ENCODE measurements at places on chromosomes 4 and X.

- no peak for DNase-seq
- no peaks in the 10 kb centered on the region for H3K36me3 ChIP-seq
- H3K4me3 ChIP-seq: no peak overlapping the region
- no peaks in the 10 kb centered on the region for H3K4me1 ChIP-seq
- no peak overlapping the region for H3K27ac ChIP-seq
- H3K27me3 ChIP-seq: no peaks in the 10 kb centered on the region
These were observed 179.0 kb downstream of the COX7B2 start for GRCh38 chr4:46730075-46730474.

GRCh38 chr4:85496126-85496849 lies 21.3 kb downstream of the ARHGAP24 start:
- no peaks in the 10 kb centered on the region for H3K27me3 ChIP-seq
- H3K4me3 ChIP-seq: peak overlapping the region; percentile 54
- peak; percentile 59 for DNase-seq
- peaks cover 54% of the 10 kb centered on the region for H3K4me1 ChIP-seq

GRCh38 chrX:40773809-40774208 lies 38.5 kb upstream of the MED14 start:
- peak overlapping the region; percentile 91 for H3K27ac ChIP-seq
- peaks cover 26% of the 10 kb centered on the region for H3K4me1 ChIP-seq
- H3K4me3 ChIP-seq: peak overlapping the region; percentile 35
- H3K36me3 ChIP-seq: no peaks in the 10 kb centered on the region
- peak; percentile 83 for DNase-seq
- no peaks in the 10 kb centered on the region for H3K27me3 ChIP-seq

DNA sequence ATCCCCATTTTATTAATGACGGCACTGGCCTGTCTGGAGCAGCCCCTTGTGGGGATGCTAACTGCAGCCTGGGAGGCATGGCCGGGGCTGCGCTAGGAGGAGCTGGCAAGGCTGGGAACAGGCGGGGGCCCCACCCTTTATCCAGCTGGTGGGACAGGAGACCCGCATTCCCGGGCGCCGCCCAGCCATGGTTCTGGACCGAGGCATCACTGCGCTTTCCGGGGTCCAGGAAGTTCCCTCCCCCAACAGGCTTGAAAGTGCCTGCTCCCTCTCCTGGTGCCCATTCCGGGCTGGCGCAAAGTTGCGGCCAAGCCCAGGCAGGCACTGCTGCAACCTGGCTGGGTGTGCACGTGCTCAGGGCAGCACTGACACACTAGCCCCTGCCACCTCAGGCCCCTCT lies 124.5 kb downstream of the PARM1 start:
- H3K4me3 ChIP-seq: no peak overlapping the region
- no peaks in the 10 kb centered on the region for H3K27me3 ChIP-seq
- no peak overlapping the region for H3K27ac ChIP-seq
- DNase-seq: no peak
- H3K36me3 ChIP-seq: no peaks in the 10 kb centered on the region

DNA sequence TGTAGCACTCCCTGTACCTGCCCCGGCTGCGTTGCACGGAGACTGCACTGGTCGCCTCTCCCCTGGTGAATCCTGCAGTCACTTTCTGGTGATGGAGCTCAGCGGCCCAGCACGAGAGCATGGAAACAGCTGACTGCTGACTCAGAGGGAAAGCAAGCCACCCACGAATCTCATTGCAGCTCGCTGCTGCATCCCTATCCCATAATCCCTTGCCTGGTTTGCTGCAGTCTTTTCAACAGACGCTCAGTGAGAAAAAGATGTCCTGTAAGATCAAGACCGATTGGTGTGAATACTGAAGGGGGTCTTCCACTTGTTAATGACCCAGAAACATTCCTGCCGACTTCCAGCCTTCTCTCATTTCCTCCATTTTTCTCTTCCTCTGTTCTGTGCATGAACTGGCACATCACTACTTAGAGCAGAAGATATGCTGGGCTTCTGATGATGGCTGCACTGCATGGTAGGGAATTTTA lies 52.9 kb downstream of the TRIM2 start:
- H3K27ac ChIP-seq: peak overlapping the region; percentile 19
- H3K27me3 ChIP-seq: no peaks in the 10 kb centered on the region
- H3K36me3 ChIP-seq: no peaks in the 10 kb centered on the region
- peak overlapping the region; percentile 48 for H3K4me3 ChIP-seq
- H3K4me1 ChIP-seq: peaks cover 43% of the 10 kb centered on the region
- peak; percentile 85 for DNase-seq

DNA sequence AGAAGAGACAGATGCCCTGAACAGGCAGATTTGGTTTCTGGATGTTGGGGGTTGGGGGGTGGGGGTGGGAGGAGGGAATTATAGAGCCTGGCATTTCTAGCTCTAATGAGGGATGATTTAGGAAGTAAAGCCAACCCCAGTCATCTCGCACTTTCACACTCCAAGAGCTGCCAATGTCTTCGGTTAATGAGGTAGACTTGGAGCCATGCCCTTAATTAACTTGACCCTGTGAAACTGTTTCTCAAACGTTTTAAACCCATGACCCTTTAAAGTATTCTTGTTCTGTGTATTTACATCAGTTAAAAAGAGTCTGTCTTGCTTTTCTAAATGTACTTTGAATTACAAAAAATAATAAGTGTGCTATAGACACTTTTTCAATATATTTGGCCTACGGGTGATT lies 466.9 kb downstream of the FAT4 start:
- 0 out of 2 replicates have a peak, but pooled peaks cover 6% of the 10 kb centered on the region for H3K4me1 ChIP-seq
- no peak overlapping the region for H3K27ac ChIP-seq
- no peaks in the 10 kb centered on the region for H3K27me3 ChIP-seq
- no peaks in the 10 kb centered on the region for H3K36me3 ChIP-seq

DNA sequence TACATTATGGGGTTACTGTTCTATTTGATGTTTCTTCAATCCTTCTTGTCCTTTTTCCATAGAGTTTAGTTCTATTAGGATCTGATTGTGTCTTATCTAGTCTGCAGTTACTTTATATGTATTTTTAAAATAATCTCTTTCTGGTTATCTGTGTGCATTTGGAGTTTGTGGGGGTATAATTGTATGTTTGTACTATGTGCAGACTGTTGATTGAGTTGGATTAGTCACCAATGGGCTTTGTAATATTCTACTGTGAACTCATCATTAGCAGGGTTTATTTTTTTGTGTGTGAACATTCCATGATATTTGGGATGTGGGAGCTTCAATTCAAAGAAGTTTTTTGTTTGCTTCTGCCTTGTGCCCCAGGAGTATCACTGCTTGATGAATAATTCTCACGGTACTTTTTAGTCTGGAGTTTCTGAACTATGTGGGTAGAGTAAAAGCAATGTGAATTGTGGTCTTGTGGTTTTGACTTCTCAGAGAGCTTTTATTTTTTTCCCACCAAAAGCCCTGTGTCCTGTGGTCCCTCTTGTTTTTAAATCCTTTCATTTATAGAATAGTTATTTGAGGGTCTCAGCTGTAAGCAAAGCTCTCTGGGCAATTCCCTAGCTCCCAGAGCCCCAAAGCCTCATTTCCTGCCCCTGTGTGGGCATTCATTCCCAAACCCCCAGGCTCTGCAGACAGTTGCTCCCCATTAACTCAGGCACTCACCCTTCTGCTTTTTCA lies 127.8 kb downstream of the PHKA2 start:
- H3K36me3 ChIP-seq: no peaks in the 10 kb centered on the region
- H3K27me3 ChIP-seq: no peaks in the 10 kb centered on the region
- peak; percentile 10 for DNase-seq
- H3K4me3 ChIP-seq: no peak overlapping the region

DNA sequence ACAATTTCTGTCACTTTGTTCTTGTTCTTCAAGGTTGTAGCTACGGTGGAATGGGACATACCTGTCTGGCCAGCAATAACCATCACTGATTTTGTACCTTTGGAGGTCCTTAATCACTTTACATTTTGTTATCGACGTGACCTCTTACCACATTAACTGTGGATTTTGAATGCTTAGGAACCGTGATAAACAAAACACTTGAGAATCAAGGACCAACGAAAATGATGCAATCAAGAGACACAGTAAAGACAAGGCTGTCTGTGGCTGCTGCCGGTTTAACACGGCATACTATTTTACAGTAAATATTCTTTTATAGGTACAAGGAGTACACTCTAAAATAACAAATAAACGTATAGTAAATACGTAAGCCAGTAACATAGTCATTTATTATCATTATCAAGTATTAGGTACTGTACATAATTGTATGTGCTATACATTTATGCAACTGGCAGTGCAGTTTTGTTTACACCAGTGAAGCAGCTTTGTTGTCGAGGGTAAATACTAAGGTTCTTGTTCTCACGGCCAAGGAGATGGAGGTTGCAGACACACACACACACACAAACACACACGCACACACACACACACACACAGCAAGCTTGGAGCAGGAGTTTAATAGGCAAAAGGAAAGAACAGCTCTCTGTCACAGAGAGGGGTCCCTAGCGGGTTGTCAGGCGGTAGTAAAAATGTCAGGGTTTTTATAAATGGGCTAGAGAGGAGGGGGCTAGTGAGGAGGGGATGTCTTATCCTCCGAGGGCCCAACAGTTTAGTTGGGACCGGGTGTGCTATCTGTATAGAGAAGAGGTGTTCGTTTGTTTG lies 194.7 kb upstream of the CXorf51B start:
- no peaks in the 10 kb centered on the region for H3K4me1 ChIP-seq
- no peak overlapping the region for H3K27ac ChIP-seq
- no peaks in the 10 kb centered on the region for H3K36me3 ChIP-seq
- H3K27me3 ChIP-seq: no peaks in the 10 kb centered on the region
- no peak for DNase-seq

- H3K36me3 ChIP-seq: no peaks in the 10 kb centered on the region
- DNase-seq: no peak
- H3K27me3 ChIP-seq: no peaks in the 10 kb centered on the region
- no peak overlapping the region for H3K27ac ChIP-seq
- no peak overlapping the region for H3K4me3 ChIP-seq
- no peaks in the 10 kb centered on the region for H3K4me1 ChIP-seq
These were observed 65.0 kb upstream of the SEC24B start for GRCh38 chr4:109368661-109369060.

- H3K27me3 ChIP-seq: no peaks in the 10 kb centered on the region
- no peak overlapping the region for H3K4me3 ChIP-seq
- H3K4me1 ChIP-seq: no peaks in the 10 kb centered on the region
- H3K36me3 ChIP-seq: no peaks in the 10 kb centered on the region
- no peak overlapping the region for H3K27ac ChIP-seq
- peak; percentile 60 for DNase-seq
These were observed 55.0 kb downstream of the LRBA start for GRCh38 chr4:150960079-150960478.

GRCh38 chr4:96637971-96638412 lies 798.1 kb downstream of the PDHA2 start:
- no peaks in the 10 kb centered on the region for H3K27me3 ChIP-seq
- H3K4me3 ChIP-seq: no peak overlapping the region
- no peak for DNase-seq
- no peaks in the 10 kb centered on the region for H3K36me3 ChIP-seq
- no peaks in the 10 kb centered on the region for H3K4me1 ChIP-seq
- H3K27ac ChIP-seq: no peak overlapping the region

- H3K4me3 ChIP-seq: peak overlapping the region; percentile 88
- no peaks in the 10 kb centered on the region for H3K27me3 ChIP-seq
- peak; percentile 33 for DNase-seq
- H3K27ac ChIP-seq: peak overlapping the region; percentile 87
- peaks cover 10% of the 10 kb centered on the region for H3K36me3 ChIP-seq
These were observed 1.3 kb downstream of the NAF1 start for GRCh38 chr4:163165217-163166017.

GRCh38 chrX:132365490-132365889 lies 123.3 kb downstream of the MBNL3 start:
- no peak overlapping the region for H3K27ac ChIP-seq
- no peaks in the 10 kb centered on the region for H3K27me3 ChIP-seq
- H3K4me1 ChIP-seq: no peaks in the 10 kb centered on the region

GRCh38 chrX:614136-614535 lies 16.5 kb upstream of the SHOX start:
- no peak for DNase-seq
- H3K27ac ChIP-seq: no peak overlapping the region
- H3K4me3 ChIP-seq: no peak overlapping the region

- no peak for DNase-seq
- H3K4me1 ChIP-seq: peaks cover 12% of the 10 kb centered on the region
- no peaks in the 10 kb centered on the region for H3K27me3 ChIP-seq
- no peak overlapping the region for H3K27ac ChIP-seq
- no peaks in the 10 kb centered on the region for H3K36me3 ChIP-seq
- no peak overlapping the region for H3K4me3 ChIP-seq
These were observed 72.8 kb downstream of the TSPAN5 start for GRCh38 chr4:98585596-98585995.

- H3K27ac ChIP-seq: no peak overlapping the region
- no peak overlapping the region for H3K4me3 ChIP-seq
- H3K36me3 ChIP-seq: no peaks in the 10 kb centered on the region
- no peak for DNase-seq
These were observed 8.7 kb upstream of the FAM47A start for GRCh38 chrX:34140816-34141215.

GRCh38 chr4:102606261-102606660 lies 105.1 kb downstream of the NFKB1 start:
- H3K4me1 ChIP-seq: peaks cover 10% of the 10 kb centered on the region
- no peaks in the 10 kb centered on the region for H3K27me3 ChIP-seq
- DNase-seq: no peak
- peaks cover 35% of the 10 kb centered on the region for H3K36me3 ChIP-seq
- no peak overlapping the region for H3K4me3 ChIP-seq

- no peak overlapping the region for H3K4me3 ChIP-seq
- no peak for DNase-seq
- H3K27ac ChIP-seq: no peak overlapping the region
These were observed 21.9 kb downstream of the SMAD1 start for GRCh38 chr4:145503486-145504072.

- no peak overlapping the region for H3K4me3 ChIP-seq
- no peaks in the 10 kb centered on the region for H3K4me1 ChIP-seq
- no peak for DNase-seq
- peaks cover 6% of the 10 kb centered on the region for H3K27me3 ChIP-seq
- H3K27ac ChIP-seq: no peak overlapping the region
These were observed 75.6 kb downstream of the PPP2R2C start for GRCh38 chr4:6396696-6397236.

GRCh38 chr4:2302387-2303119 lies 40.6 kb upstream of the MXD4 start:
- H3K4me3 ChIP-seq: no peak overlapping the region
- no peak for DNase-seq
- H3K27ac ChIP-seq: no peak overlapping the region
- H3K27me3 ChIP-seq: no peaks in the 10 kb centered on the region
- H3K36me3 ChIP-seq: no peaks in the 10 kb centered on the region

DNA sequence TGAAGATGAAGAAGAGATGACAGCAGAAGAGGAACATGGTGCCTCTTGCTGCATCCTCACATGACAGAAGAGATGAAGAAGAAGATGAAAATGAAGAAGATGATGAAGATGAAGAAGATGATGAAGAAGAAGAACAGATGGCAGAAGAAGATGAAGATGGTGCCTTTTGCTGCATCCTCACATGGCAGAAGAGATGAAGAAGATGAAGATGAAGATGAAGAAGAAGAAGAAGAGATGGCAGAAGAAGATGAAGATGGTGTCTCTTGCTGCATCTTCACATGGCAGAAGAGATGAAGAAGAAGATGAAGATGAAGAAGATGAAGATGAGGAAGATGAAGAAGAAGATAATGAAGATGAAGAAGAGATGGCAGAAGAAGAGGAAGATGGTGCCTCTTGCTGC lies 63.7 kb upstream of the HPF1 start:
- no peak overlapping the region for H3K27ac ChIP-seq
- no peaks in the 10 kb centered on the region for H3K27me3 ChIP-seq
- H3K4me3 ChIP-seq: no peak overlapping the region
- H3K36me3 ChIP-seq: no peaks in the 10 kb centered on the region
- no peaks in the 10 kb centered on the region for H3K4me1 ChIP-seq
